CD14-positive monocyte (primary cell): ENCODE measurements at places on chromosomes 2 and 18.

- no peak for DNase-seq
Observed at GRCh38 chr2:158045362-158045761, 56.3 kb upstream of the UPP2 start.

DNA sequence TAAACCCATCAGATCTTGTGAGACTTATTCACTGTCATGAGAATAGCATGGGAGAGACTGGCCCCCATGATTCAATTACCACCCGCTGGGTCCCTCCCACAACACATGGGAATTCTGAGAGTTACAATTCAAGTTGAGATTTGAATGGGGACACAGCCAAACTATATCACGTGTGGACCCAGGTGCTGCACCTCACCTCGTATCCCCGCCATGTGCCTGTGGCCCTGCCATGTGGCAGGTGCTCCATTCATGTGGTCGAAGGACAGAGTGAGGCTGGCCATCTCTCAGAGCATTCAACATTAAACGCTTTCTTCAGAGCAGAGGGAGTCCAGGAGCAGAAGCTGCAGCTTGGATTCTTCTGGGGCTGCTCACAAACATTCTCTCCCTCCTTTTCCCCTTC is 32.3 kb downstream of the MROH2A start:
- DNase-seq: no peak

- no peak for DNase-seq
Observed at GRCh38 chr2:224722250-224722649, 6.1 kb upstream of the CCDC195 start.

GRCh38 chr2:229775614-229776313 is 61.4 kb upstream of the DNER start:
- DNase-seq: no peak

DNA sequence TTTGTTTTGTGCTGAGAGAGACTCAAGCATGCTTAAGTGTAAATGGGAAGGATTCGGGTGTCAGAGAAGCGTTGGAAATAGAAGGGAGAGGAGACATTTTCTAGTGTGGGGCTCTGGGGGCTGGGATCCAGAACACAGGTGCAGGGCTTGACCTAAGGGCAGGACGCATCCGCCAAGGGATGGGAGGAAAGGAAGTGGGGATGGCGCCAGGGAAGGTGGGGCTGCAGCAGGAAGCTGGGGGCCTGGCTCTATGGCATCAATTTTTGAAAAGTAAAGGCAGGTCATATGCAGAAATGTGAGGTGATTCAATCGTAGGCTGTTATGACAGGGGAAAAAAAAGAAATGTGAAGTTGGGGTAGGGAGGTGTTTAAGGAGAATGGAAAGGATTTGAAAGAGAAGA is 143.2 kb upstream of the SERTAD2 start:
- DNase-seq: no peak

- peak; percentile 75 for DNase-seq
Observed at GRCh38 chr2:151363709-151364108, 6.3 kb downstream of the TNFAIP6 start.

DNA sequence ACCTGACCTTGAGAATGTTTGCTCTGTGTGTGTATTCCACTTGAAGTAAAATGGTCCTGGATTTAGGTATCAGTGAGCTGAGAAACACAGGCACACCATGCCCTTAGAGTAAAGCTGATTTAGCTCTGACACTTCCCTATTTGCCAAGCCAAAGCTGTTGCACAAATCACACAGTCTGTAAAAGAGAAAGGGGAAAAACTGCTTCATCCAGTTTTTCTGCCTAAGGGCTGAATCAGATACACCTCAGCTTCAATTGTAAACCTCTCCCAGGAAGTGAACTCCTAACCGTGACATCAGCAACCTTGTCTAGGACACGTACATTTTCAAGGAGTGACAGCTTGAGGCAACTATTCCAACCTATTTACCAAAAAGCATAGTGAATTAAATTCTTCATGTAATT is 150.4 kb downstream of the NR4A2 start:
- DNase-seq: no peak
